ENCODE measurements at places on chromosomes 5 and 9.

DNA sequence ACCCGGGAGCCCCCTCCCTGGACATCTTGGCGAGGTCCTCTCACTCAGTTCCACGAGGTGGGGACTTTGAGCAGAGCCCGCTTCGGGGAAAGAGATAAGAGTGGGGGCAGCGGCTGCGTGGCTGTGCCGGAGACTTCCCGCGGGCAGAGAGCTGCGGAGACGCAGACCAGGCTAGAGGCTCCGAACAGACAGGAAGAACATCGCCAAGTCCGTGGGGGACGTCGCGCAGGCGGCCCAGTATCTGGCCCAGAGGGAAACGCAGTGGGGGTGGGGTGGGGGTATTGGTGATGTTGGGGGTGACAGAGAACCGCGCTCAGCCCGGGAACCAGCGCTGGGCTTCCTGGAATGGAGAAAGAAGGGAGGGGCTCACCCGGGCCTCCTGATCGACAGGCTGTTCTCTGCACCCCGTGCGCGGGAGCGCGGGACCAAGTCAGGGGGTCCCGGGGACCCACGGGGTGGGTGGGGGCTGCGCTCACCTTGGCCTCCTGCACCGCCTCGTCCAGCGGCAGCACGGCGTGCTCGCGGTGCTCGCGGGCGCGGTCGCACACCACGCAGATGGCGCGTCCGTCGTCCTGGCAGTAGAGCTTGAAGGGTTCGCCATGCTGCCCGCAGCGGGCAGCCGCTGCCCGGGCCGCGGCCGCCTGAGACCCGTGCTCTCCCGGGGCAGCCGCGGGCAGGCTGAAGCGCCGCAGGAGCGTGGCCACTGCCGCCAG is 727 bp downstream of the TRIM7 start:
- DNase-seq, result no peak

DNA sequence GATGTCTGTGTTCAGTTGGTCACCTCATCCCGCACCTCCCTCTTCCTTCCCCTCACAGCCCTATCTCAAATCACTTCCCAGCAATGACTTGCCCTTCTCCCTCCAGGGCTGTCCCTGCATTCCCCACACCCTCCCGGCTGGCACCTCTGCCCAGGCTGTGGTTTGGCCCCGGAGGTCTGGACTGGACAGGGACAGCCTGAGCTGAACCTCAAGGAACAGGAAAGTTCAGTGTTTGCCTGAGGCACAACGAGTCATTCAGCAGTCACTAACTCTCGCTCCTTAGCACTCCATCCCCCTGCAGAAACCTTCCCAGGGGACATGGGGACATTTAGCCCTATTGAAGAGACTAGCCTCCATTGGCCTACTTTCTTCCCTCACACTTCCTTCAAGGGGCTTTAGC is 58.3 kb upstream of the MAP3K1 start:
- no peak for DNase-seq

GRCh38 chr5:28957450-28957849 is 1919.1 kb upstream of the CDH9 start:
- no peak for DNase-seq

DNA sequence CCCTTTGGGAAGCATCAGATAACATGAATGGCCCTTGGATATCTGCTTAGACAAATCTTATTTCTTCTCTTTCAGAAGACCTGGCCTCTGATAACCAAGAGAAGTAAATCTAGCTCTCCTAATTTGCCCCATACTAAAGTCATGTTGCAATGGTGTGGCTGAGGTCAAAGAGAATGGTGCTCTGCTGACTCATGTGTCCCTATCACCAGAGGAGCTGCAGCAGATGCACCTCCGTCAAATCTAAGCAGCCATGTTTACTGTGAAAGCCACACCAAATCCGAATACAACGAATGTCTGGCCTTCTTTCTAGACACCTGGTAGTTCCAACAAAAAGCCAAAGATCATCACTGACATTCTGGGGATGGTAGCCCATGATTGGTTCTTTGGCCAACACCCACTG is 23.2 kb downstream of the RETREG1 start:
- no peak for DNase-seq

GRCh38 chr9:82549174-82549821 is 513.6 kb downstream of the RASEF start:
- DNase-seq, result no peak

GRCh38 chr9:106065136-106065535 is 370.8 kb downstream of the TMEM38B start:
- no peak for DNase-seq

GRCh38 chr9:128733256-128733655 is 9.3 kb upstream of the ZDHHC12 start:
- DNase-seq, result peak; percentile 48

- DNase-seq, result no peak
Measured at GRCh38 chr9:37085233-37085632, 35.1 kb upstream of the ZCCHC7 start.

DNA sequence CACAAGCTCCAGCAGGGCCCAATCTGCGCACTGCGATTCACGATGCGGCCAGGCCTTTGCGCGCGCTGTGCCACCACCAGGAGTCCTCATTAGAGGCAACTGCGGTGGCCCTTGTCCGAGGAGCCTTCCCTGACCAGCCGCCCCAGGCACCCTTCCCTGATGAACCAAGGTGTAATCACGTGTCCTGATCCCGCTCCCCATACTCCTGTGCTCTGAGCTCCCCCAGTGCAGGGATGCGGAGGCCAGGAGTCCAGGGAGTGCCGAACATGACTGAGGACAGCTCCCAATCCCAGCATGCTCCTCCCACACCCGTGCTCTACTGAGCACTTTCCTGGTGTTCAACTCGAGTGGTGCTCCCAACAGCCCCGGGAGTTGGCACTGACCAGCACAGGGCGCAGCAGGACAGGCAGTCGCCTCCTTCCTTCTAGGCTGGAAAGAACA is 134.8 kb downstream of the ZNF354C start:
- DNase-seq, result no peak

DNA sequence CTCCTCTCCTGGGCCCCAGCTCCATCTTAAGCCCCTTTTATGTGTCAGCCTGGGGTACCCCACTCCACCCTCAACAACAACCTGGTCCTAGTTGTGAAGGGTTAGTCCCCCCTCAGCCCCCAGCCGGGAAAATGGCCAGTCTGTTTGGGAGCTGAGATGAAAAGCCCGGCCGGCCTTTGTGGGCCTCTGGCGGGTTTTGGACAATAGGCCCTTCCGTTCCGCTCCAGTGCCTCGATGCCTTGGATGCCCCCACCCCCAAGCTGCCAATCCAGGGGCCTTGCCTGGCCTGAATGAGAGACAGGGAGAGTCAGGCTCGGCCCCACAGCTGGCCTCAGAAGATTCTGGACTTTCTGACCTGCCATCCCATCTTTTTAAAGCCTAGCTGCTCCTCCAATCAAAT is 9.2 kb downstream of the CNTFR start:
- DNase-seq, result no peak

- DNase-seq, result no peak
Measured at GRCh38 chr5:32520972-32521371, 64.4 kb upstream of the SUB1 start.

GRCh38 chr9:6592231-6592630 is 53.3 kb downstream of the GLDC start:
- DNase-seq, result no peak

DNA sequence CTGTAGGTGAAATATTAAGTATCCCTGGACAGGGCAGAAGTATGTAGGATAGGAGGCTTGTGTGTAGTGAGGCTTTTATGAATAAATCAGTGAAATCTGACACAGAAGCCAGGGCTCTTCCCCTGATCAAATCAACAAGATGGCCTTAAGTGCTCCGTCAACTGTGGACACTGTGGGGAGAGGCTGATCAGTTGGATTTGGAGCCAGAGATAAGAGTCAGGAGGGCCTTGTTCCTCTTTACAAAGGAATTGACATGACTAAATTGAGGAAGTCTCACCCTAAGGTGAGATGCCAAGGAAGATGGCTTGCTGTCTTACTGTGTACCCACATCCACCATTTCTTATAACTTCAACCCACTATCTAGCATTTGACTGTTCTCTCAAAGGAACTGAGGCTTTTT is 91.6 kb upstream of the PRRC1 start:
- DNase-seq, result no peak

GRCh38 chr5:174400461-174400860 is 323.9 kb upstream of the MSX2 start:
- DNase-seq, result no peak

DNA sequence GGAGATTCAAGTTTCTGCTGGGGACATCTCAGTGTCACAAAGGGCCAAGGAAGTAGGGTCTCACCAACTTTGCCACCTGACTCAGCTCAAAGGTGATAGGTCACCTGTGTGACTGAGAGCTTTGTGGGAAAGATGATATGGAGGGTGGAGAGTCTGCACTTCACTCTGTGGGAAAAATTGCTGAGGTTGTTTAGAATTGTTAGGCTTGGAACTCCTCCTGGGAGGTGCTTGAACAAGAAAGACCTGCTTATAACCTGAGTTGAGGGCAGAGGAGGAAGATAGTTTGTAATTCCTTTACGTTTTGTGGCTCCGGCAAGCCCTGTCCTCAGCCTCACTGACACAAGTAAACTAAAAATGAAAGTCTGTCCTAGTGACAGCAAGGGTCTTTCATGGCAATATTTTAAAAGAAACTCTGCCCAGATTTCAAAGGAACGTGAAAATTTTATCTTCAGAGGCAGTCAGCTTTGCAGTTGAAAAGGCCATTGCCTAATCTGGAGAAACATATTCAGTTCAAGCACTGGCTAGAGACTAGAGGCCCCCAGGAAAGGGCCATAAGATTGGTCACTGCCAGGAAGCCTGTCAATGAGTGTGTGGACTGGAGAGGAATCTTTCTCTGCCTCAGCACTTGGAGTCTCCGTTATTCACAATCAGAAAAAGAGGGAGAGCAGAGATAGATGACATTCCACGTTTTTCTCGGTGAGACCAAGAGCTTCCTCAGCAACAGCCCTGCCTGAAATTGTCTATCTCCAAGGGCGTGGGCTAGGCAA is 23.2 kb downstream of the PCDHAC2 start:
- DNase-seq, result no peak

DNA sequence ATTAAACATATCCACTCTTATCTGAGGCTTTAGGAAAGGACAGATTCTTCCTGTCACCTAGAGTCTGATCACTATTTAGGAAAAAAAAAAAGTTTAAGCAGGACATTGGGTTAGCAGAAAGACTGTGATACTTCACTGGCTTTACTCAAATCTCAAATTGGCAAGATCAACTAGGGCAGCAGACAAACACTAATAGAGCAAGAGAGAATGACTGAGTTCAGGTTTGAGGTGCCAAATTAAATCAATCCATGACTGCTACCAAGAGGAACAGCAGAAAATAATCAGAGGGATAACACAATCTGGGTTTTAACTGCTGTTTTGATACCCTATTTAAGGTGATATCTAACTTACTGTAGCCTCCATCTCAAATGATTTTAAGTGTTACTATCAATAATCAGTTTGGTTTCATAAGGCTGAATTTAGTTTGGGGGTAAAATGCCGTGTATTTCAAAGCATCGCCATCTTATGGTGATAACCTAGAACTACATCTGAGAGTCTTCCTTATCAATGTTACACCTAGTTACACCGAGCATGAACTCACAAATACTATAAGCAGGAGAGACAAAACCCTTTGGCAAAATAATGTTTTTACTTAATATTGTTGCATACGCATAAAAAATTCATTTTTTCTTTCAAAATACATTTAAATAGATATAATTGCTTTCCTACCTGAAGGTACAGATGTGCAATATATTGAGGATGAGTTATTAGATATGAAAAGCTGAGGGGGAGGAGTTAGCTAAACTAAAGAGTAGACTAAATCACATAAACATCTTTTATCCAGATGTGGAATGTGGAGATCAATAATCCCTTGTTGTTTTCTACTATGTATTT is 286.4 kb upstream of the CDH12 start:
- no peak for DNase-seq

DNA sequence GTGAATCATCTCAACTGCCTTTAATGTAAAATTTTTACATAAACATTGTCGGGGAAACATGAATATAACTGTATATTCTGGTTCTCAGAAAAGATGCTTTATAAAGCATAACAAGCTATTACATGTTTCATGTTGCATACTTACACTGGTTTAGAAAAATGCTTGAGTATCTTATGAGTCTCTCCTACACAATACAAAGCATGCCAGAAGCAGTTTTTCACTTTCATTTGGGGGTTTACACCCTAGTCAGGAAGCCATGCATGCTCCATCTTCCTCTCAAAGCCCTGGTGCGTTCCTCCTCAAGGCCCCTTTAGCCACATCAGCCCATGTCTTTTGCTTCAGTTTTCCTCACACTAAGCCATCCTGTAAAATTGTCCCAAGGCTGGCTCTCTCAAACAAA is 22.8 kb downstream of the ELAVL2 start:
- no peak for DNase-seq

GRCh38 chr5:80217667-80218066 is 38.2 kb downstream of the SERINC5 start:
- no peak for DNase-seq

- no peak for DNase-seq
Measured at GRCh38 chr5:179558932-179559283, 8.6 kb downstream of the RUFY1 start.

DNA sequence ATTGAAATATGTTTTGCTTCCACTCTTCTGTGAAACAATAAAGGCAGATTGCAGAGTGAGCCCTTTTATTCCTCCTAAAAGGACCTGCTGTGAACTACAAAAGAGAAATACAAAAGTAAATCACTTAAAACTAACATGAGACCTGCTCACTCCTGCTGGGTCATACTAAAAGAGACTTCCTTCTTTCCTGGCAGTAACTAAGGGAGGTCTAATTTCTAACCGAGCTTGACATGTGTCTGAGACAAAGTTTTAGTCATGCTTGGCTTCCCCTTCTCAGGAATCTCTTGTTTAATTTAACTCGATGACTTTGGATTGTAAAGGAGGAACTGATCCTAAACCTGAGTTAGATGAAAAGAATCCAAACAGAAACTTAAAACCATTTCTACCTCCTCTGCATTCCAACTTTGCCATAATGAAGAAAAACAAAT is 86.4 kb upstream of the CDH6 start:
- no peak for DNase-seq

GRCh38 chr5:50576265-50576664 is 90.2 kb upstream of the PARP8 start:
- no peak for DNase-seq

GRCh38 chr9:22108581-22109370 is 99.7 kb upstream of the CDKN2B start:
- no peak for DNase-seq

- no peak for DNase-seq
Measured at GRCh38 chr9:94948567-94949235, 222.2 kb downstream of the AOPEP start.

- peak; percentile 50 for DNase-seq
Measured at GRCh38 chr5:124453221-124454051, 293.0 kb downstream of the ZNF608 start.

DNA sequence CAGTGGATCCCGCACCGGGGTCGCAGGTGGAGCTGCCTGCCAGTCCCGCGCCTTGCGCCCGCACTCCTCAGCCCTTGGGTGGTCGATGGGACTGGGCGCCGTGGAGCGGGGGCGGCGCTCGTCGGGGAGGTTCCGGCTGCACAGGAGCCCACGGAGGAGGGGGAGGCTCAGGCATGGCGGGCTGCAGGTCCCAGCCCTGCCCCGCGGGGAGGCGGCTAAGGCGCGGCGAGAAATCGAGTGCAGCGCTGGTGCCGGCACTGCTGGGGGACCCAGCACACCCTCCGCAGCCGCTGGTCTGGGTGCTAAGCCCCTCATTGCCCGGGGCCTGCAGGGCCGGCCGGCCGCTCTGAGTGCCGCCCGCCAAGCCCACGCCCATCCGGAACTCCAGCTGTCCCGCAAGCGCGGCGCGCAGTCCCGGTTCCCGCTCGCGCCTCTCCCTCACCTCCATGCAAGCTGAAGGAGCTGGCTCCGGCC is 120.6 kb upstream of the MEF2C start:
- no peak for DNase-seq

- DNase-seq, result no peak
Measured at GRCh38 chr5:148976569-148977381, 86.1 kb downstream of the SH3TC2 start.
